Colonic mucosa (tissue), 4 donors: ENCODE measurements at places on chromosomes 11 and 22. TPM values are rescaled to one million over a fixed set of nuclear protein-coding genes. Genes with fewer than 3 reads are reported as not detected.

DNA sequence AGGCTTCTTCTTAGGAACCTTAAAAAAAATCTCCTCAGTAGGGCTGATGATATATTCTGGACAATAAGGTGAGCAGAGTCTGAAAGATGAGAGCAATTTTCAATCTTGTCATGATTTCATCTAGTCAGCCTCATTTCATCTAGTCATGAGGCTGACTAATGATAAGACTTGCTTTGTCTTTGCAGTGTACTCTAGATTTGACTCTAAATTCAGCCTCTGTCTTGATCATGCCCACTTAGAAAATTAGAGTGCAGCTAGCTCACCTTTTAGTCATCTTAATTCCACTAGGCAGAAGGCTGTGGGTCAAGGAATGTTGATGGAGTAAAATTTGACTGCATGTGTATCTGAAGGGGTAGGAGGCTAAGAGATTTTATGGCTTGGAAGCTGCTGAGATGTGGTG, 5.5 kb downstream of the EHF start:
- DNase-seq: no peak

DNA sequence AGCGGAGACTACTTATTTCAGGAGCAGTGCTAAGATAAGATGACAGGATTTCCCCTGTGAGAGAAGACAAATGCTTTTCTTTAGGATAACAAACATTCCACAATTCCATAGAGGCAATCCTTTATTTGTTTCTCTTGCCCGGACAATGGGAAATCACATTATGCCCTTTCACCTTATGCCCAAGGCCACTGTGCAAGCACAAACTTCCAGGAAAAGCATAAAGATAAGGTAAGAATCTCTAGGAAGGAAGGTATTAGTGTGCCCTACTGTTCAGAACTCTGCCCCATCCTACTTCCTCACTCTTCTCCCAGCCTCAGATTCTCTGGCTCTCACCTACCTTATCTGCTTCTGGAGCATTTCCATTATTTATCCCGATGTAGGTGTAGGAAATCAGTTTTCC, 23.1 kb upstream of the RDX start:
- no peak for DNase-seq

DNA sequence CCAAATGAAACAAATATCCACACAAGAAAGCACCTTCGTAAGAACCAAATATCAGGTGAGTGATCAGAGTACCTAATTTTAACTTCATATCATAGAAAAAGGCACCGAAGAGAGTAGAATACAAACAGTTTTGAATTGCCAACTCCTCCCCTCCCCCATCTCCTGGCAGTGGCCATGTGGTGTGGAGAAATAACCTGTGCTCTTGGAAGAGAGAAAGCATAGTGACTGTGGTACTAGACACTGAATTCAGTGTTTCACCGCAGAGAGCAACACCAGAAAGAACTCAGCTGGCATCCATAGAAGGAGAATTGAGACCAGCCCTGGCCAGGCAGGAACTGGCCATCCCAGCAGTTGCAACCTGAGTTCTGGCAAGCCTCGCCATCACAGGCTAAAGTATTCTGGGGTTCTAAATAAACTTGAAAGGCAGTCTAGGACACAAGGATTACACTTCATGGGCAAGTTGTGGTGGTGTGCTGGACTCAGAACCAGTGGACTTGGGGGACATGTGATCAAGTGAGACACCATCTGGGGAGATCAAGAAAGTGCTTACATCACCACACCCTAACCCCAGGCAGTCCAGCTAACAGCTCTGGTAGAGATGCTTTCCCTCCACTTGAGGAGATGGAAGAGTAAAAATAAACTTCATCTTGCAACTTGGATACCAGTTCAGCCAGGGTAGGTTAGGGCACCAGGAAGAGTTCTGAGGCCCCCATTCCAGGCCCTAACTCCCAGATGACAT, 1003.2 kb downstream of the NTM start:
- DNase-seq: no peak

- no peak for DNase-seq
Observed at GRCh38 chr11:70112017-70112434, 33.9 kb downstream of the ANO1 start.

The SNX32 gene
- 1.6 TPM for total RNA-seq
